Activated CD4-positive, alpha-beta T cell treated with anti-CD3 and anti-CD28 coated beads, Interleukin-2, amount 10 ng/mL, durations not matched to agents 7 days and 5 days (primary cell): ENCODE measurements at places on chromosomes 2 and 18. TPM values are rescaled to one million over a fixed set of nuclear protein-coding genes. Genes with fewer than 3 reads are reported as not detected.

GRCh38 chr2:175855236-175855635 is 146.8 kb downstream of the LNPK start:
- no peak for DNase-seq

Gene GATA6
- total RNA-seq: not detected

Gene SLC14A1
- 7.3 TPM for total RNA-seq

Gene REG3A
- total RNA-seq: not detected

DNA sequence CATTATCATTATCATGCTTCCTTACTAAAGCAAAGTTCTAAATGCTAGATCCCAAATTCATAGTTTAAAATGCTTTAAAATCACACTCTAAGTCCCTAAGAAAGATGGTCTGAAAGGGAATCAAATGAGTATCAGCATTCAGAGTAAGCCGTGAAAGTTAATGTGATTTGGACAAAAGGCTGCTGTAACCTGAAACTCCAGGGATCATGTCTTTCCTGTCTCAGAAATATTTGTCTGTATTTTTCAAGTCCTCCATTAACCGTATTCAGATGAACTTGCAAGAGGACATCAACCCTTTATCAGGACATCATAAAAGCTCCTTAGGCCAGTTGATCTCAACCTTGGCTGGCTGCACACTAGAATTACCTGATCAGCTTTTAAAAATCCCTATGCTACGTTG is 324.3 kb upstream of the PKDCC start:
- DNase-seq: no peak

Gene HOXD13
- not detected for total RNA-seq

- peak; percentile 6 for DNase-seq
These were observed 3.8 kb downstream of the GALNT5 start for GRCh38 chr2:157261199-157261782.

DNA sequence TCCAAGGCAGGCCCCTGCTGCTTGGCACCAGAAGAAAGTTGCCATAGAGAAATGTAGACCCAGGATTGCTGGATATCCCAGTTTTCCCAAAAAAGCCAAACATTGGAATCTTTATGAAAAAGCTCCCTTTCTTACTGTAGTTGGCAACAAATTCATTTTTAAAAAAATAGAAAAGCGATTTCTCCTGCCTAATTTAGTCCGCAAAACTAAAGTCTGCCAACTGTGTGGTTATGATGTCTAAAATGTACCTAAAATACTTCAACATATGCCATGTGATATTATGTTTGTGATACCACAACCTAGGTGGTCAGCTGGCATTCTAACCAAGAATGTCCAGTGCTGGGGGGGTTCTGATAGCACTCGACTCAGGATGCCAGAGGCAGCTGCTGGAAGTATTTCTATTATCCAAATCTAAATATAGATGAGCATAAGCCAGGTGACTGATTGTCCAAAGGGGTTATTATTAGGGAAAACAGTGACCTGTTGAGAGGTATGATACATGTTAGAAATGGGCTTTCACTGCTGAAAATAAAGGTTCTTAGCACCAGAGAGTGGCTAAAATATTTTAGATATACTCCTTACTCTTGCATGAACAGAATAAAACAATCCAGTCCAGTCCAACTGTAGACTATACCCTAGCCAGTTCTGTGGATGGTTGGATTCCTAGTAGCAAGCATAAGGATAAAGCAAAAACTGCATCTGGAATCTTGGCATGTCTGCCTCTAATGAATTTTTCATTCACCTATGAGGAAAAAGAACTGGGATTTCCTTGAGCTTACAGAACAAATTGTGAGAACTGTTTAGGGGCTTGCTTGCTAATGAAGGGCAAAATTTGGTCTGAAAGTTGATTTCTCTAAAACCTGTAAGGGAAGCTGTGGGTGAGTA is 101.7 kb downstream of the STK39 start:
- DNase-seq: no peak

DNA sequence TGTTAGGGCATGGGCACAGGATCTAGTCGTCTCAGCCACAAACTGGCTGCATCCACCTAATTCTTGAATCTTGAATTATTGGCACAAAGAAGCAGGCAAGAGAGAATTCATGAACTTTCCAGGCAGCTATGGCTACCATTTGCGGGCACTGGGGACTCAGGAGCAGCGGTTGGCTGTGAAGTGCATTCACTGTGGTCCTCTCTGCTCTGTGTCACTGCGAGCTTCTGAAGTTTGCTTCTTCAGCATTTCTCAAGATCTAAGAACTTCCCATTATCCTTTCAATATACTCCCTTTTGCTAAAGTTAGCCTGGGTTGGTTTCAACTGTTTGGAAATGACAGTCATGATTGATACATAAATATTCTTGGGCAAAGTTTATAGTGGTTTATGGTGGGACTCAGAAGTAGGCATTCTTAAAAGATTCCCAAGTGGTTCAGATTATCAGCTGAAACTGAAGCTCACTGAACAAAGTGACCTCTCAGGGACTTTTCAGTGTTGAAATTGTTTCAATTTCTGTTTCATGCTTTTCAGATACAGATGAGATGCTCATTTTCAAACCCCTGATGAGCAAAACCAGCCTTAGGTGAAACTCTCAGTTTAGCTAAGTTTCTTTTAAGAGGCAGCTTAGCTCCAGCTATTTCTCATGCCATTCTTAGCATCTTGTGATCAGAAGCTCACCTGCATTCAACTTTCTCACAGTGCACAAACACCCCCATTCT is 1258.3 kb upstream of the GYPC start:
- no peak for DNase-seq

DNA sequence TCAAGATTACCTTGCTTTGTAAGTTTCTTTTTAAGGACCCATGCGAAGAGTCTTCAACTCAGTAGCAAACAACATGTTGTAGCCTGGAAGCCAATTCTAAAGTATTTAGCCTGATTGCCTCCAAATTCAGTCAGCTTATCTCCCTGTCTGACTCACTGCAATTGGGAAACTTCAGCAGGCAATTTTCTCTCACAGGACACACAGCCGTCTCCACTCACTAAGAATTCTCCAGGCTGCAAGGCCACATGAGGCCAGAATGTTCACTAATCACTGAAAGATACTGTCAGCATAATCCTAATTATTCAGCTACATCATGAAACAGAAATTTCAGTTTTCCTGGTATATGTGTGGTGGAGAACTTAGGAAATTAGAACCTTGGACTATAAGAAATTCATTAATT is 78.1 kb upstream of the PDE1A start:
- no peak for DNase-seq

Gene IL1R2
- 0.52 TPM for total RNA-seq

DNA sequence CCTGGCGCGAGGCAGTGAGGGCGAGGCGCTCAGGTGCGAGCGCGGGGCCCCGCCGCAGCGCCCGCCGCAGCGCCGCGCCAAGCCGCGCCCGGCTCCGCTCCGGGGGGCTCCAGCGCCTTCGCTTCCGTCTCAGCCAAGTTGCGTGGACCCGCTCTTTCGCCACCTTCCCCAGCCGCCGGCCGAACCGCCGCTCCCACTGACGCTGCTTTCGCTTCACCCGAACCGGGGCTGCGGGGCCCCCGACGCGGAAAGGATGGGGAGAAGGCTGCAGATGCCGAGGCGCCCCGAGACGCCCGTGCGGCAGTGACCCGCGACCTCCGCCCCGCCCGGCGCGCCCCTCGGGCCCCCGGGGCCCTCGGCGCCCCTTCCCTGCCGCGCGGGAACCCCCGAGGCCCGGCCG is 328 bp upstream of the INHBB start:
- no peak for DNase-seq

DNA sequence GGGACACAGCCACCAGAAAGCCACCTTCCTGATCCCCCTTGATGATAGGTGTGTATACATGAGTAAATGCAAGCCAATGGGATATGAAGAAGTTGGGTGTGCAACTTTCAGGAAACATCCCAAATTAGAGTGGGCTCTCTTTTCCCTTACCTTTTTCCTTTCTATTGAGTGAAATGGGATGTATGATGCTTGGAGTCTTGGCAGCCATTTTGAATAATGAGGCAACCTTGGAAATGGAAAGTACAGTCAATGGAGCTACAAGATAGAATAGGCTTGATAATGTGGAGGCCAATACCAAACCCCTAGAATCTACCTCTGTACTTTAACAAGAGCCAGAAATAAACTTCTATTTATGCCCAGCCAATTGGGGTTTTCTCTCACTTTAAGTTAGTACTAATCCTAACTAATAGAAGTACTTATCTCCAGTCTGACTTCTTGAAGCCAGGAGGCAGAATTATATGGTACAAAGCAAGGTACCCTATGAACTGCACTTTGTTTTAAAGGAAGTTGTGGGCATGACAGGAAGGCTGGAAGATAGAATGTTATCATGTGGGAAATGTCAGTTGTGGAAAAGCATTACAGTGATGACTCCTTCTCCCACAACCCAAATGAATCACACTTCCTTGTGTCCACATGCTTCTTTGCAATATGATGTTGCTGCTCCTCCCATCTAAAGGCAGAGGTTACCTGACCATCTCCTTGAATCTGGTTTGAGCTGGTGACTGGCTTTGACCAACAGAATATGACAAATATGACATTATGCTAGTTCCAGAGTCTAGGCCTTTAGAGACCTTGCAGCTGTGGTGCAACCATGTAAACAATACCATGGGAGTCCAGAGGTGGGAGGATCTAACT is 12.9 kb upstream of the NABP1 start:
- DNase-seq: no peak
